ENCODE measurements at places on chromosomes 4 and X.

GRCh38 chr4:108426493-108426892, 193.9 kb upstream of the RPL34 start:
- no peak for DNase-seq

GRCh38 chr4:139798456-139798855, 132.8 kb downstream of the MGST2 start:
- no peak for DNase-seq

DNA sequence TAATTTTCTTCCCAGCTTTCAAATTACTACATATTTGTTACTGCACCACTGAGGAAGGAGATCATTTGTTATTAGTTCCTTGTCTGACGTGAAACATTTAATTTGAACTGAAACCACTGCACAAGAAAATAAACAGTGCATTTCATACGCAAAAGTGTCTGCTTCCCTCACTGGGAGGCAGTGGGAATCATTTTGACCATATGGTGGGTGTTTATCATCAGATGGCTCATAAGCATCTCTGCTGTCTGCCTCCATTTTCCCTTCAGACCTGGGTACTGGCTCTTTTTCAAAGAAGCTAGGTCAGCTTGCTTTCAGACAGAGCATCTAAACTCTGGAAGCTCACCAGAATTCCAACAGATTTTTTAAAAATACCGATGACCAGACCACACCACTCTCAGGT, 135.2 kb downstream of the PCDH19 start:
- no peak for DNase-seq

GRCh38 chr4:181265370-181265769, 977.8 kb upstream of the TENM3 start:
- no peak for DNase-seq

GRCh38 chr4:20621476-20621875, 78.8 kb upstream of the PACRGL start:
- DNase-seq = no peak

GRCh38 chr4:153438916-153439756, 27.0 kb upstream of the TMEM131L start:
- no peak for DNase-seq

- no peak for DNase-seq
These were observed 529 bp upstream of the CITED1 start for GRCh38 chrX:72306085-72306801.

- no peak for DNase-seq
These were observed 90.3 kb upstream of the TBL1X start for GRCh38 chrX:9374555-9374954.

DNA sequence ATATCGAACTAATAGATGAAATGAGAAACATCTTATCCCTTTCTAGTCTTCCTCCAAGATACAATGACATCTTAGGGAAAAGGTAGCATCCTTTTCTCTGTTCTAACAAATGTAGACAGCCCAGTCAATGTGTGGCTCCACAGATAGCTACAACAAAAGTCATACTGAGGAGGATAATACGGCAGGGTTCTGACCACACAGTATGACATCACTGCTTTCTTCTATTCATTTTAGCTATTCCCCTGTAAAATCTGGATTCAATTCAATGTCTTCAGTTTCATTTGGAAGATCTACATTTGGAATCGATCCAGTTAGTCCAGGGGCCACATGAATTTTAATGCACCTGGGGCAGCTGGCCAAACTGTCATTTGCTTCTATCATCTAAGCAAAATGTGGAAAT, 51.4 kb downstream of the ENOX2 start:
- no peak for DNase-seq

GRCh38 chr4:79609817-79610216, 201.8 kb upstream of the GK2 start:
- DNase-seq = no peak

GRCh38 chr4:54371173-54371572, 142.1 kb downstream of the PDGFRA start:
- no peak for DNase-seq

DNA sequence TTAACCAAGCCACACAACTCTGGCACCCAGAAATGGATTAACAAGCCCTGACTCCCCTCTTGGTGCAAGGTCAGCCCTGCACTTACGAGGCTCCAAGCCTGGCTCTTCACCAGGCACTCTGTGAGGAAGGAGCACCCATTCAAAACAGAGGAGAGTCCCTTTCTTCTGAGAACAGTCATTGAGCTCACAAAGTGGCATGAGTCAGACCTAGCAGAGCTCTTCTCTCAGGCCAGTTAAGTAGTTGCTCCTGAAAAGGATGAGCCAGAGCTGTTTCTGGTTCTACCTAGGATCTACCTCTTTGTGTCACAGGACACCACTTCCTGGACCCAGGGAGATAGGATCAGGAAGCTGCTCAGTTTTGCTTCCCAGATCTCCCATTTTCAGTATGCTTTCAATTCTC, 48.2 kb downstream of the EVC2 start:
- DNase-seq = no peak

DNA sequence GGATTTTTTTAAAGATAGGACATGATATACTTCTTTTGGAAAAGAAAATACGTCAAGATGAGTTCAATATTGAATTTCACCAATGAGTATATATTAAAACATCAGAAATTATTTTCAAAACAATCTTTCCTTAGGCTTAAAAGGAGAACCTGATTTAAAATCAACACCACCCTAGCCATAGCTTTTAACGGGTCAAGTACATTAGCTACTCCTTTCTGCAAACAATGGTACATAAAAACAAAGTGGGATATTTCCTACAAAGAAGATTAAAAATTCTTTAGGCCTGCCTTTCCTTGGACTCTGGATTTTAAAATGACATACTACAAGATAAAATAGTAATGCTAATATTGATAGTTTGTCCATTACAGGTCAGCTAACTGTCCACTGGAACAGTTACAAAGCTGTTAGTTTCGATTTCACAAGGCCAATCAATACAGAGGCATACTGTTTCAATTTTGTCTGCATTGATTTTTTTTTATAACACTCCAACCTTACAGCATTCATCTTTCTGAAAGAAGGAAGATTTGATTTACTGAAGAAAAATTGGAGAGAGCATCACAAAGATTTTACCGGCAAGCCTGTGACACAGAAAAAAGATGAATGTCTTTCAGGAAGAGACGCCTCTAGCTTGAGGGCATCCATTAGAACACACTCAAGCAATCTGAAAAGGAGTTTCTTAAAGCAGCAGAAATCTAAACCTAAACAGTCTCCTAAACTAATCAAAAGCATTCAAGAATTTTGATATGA, 97.2 kb downstream of the MAB21L2 start:
- no peak for DNase-seq

- DNase-seq = no peak
These were observed 301.0 kb downstream of the PAPSS1 start for GRCh38 chr4:107419052-107419451.

- DNase-seq = no peak
These were observed 1.1 kb upstream of the LIN54 start for GRCh38 chr4:83011689-83012199.

DNA sequence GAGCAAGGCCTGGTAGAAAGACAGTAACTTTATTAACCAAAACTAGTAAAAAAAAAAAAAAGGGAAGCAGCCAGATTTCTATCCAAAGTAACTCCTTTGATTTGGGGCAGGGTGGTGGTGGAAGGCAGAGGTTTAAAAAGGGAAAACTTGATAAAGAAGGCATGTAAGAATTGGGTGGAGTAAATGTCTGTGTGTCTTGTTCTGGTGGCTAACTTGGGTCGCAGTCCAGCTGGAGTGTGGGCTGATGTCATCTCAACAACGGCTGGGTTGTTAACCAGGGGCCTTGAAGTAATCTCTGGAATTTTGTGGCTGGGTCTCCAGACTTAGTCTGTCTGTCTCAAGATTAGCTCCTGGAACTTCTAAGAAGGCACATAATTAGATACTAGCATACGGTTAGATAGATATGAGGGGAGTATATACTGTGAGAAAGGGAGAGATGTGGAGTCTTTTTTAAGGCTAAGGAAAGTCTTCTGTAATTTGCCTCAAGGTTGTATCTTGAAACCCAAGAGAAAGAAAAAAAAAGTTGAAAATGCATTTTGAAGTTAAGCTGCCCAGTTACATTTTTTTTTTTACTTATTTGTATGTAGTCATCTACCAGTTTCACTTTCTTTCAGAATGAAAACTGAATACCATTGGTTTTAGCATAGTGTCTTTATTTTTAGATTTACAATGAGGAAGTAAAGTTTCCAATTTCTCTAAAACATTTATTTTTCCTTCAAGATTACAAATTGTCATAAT, 48.3 kb downstream of the MTHFD2L start:
- no peak for DNase-seq

DNA sequence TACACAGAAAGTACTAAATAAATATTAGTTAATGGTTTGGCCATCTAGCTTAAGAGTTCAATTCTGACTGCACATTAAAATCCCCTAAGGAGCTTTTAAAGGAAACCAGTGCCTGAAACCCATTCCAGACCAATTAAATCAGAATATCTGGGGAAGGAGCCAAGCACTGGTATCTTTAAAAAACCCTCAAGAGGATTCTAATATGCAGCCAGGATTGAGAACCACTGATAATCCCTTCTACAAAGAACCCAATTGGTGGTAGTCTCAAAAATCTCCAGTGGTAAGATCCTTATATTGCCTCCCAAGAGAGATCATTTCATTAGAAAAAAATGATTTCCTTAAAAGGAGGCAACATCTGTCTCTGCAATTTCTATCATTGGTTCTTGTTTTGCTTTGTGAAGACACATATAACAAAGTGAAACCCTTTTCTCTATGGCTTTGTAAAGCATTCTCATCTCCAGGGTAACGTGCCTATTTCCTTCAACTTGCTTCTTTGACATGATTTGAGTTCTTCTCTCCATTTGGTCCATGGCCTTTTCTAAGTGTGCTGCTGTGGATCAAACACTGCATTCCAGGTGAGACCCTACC, 3.5 kb downstream of the GPR34 start:
- no peak for DNase-seq

- no peak for DNase-seq
These were observed 15.2 kb upstream of the ANXA10 start for GRCh38 chr4:168076989-168077725.

- peak; percentile 60 for DNase-seq
These were observed 18.0 kb downstream of the DGKQ start for GRCh38 chr4:955161-955921.

GRCh38 chrX:129743821-129744220, 5.0 kb downstream of the XPNPEP2 start:
- peak; percentile 15 for DNase-seq

GRCh38 chr4:6453688-6453990, 18.8 kb downstream of the PPP2R2C start:
- DNase-seq = no peak

DNA sequence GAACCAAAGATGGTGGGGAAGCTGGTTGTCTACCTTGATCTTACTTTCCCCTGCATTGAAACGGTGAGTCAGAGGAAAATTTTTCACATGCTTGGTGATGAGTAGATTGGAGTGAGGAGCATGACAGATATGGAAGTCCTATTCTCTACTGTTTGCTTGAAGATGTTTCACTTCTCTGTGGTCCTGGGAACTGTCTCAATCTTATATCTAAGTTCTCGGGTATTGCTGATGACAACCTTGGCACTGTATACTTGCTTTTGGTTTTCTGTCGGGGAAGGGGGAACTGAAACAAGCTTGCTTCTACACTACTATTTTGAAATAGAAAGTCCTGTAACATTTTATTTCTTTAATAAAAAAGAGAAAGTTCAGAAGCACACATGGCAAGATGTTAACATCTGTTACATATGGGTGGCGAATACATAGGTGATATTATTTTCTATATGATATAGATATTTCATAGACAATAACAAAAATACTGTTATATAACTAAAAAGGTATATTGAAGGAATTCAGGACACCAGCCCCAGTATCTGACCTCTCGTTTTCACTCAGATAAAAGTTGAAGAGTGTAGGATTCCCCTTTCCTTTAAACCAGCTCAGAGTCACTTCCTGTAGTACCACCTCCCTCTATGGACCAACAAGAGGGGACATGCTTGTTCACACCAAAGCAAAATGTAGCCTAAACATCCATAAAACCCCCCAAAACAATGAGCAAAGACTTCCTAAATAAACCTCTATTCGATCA, 88.8 kb downstream of the FMR1NB start:
- no peak for DNase-seq

- DNase-seq = no peak
These were observed 96.8 kb downstream of the ARSJ start for GRCh38 chr4:113882668-113883067.

- peak; percentile 26 for DNase-seq
These were observed 77.1 kb downstream of the EVC start for GRCh38 chr4:5788144-5788543.

GRCh38 chr4:71216316-71216959, 122.4 kb upstream of the SLC4A4 start:
- no peak for DNase-seq

- no peak for DNase-seq
These were observed 1.0 kb downstream of the TBCK start for GRCh38 chr4:106314960-106315359.

DNA sequence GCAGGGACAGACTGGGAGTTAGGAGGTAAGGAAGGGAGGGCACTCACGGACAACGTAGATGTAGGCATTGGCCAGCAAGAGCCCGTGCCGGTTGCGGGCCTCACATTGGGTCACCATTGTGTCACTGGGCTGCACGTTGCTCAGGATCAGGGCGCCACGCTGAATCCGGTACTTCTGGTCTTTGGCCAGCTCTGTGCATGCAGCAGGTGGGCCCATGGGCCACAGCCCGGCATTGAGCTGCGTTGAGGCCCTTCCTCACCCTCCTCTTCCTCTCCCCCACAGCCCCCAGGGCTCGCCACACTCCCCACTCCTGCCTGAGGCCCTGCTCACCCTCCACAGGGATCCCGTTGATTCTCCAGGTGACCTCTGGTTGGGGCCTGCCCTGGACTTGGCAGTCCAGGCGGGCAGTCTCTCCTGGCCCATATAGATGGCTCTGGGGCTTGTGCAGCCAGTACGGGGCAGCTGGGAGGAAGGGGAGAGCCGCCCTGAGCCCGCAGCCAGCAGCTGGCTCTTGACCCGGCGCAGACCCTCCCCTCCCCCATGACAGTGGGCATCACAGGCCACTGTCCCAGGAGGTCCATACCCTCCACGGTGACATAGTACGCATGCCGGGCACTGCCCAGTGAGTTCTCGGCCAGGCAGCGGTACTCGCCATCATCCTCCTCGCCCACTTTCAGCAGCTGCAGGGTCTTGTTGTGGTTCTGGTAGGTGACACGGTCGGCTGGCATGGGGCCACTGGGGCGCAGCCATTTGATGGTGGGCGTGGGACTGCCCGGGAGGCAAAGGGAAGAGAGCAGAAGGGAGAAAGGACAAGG, 16.3 kb downstream of the L1CAM start:
- DNase-seq = no peak

- no peak for DNase-seq
These were observed 231.3 kb upstream of the S100G start for GRCh38 chrX:16418650-16419049.

- DNase-seq = no peak
These were observed 725.7 kb upstream of the TENM3 start for GRCh38 chr4:181517491-181517890.

GRCh38 chr4:159252491-159252890, 149.6 kb downstream of the RAPGEF2 start:
- DNase-seq = no peak

DNA sequence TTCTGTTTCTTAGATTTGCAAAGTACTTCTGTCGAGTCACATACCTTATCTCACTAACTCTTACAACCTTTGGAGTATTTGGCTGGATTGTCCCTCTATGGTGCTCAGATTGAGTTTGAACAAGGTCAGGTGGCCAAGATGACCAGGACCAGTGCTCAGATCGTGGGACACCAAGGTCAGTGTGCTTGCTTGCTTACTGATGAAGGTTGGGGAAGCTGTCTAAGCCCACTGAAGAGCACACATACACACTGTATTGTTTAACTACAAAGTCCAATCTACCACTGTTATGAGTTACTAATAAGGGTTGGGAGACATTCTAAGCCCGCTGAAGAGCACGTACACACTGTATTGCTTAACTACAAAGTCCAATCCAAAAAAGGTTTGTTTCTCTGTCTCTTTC, 53.7 kb downstream of the TAB3 start:
- no peak for DNase-seq
